ENCODE measurements at places on chromosomes 1 and 21.

DNA sequence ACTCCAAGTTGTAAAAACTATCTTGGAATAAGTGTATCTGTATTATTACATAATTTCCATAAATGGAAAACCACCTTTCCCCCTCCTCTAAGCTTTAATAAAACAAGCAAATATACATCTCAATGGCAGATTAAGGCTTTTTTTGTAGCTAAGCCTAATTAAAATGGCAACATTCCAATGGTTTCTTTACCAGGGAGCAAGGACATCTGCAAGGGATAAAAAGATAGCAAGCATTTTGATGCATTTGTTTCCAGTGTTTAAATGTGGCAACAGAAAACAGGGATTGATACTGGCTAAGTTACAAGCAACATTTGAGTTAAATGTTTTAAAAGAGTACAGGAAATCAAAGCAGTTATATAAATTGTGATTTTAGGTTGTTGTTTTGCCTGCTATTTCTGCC, 1012.7 kb downstream of the ADGRL2 start:
- no peak for DNase-seq

GRCh38 chr1:62879962-62880361, 96.0 kb downstream of the ATG4C start:
- DNase-seq = no peak

GRCh38 chr1:41689558-41689981, 205.1 kb upstream of the EDN2 start:
- DNase-seq = peak; percentile 60

DNA sequence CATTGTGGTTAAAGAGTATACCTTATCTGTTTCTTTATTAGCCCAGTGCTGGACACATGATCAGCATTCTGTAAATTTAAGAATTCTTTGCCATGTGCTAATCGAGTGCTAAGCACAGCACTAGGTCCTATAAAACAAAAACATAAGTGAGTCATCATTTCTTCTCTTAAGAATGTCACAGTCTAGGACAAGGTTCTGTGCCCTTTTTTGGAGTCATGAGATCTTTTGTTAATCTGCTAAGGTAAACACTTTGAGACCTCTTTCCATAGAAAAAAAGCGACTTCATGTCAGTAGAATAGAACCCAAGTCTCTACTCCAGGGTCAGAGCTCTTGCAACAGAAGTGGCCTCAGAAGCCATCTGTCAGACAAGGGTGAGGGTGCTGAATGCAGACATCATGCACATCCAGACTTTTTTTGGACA, 70.0 kb upstream of the NFIA start:
- no peak for DNase-seq

DNA sequence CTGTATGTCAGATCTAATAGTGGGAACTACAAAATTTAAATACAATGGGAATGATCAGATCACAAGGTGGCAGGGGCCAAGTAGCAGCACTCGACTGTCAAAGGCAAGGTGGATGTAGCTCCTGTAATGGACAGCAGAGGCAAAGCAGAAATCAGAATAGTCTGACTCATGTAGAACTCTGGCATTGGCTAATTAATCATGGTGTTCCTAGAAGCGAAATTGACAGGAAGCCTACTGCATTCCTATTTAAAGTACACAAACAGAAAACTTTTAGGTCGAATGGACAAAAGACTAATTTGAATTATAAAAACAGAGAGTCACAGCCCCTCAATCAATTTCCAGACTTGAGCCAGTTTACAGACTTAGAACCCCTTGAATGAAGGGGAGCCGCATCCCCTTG, 17.4 kb upstream of the IL12RB2 start:
- no peak for DNase-seq

DNA sequence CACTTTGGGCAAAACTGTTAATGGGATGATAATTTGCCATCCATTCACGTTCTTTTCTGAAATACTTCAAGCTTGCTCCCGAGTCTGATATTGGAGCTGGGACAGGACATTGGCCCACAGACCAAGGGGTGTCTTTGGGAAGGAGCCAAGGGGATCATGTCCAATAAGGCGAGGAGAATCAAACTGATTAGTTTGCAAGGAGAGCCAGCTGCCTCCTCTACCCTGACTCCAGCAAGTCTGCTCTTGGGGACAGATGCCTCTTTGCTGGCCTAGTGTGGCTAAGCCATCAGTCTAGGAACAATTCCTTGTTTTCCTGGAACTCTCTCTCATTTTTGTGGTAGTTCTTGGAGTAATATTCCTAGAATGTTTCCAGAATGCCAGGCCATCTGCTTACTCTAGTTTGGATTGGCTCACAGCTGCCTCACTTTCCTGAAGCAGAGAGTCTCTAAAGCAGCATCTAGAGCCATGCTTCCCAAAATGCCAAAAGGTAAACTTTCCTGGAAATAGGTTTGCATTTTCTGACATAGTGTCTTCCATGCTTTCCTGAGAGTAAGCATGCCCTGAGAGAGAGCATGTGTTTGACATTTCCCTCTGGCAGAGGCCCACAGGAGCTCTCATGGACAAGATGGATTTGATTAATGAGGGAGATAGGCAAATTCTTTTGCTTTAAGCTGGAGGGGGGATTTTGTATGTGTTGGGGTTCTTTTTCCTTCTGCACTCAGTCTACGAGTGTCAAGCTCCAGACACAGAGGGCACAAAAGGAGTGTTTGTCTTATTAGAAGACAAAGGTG, 145.6 kb downstream of the GDAP2 start:
- no peak for DNase-seq

DNA sequence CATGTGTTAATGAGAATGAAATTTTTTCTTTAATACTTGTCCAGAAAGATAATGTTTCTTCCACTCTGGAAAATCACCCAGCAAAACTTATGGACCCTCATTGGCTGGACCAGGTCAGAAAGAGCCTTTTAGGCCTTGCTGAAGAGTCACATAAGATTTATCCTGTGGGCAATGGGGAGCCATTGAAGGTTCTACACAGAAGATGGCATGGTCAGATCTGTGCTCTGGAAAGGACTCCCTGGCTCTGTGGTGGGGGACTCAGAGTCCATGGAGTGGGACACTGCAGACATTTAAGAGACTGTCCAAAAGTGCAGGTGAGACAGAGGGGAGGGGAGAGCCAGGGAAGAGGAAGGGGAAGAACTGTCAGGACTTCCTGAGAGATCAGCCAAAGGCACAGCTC, 66.4 kb downstream of the DHRS3 start:
- DNase-seq = no peak

- no peak for DNase-seq
These were observed 98.8 kb downstream of the RHOU start for GRCh38 chr1:228833911-228834688.

All from frontal cortex (tissue), 4 donors.